A549 treated with CpdA at 1 μM for 4 hours (cell line): ENCODE measurements at places on chromosomes 12 and 14. TPM values are rescaled to one million over a fixed set of nuclear protein-coding genes. Genes with fewer than 3 reads are reported as not detected.

The KLRD1 gene
- not detected in 5 replicates for total RNA-seq

The DNAI7 gene
- 0.07 to 0.36 TPM (median 0.15 TPM) in 5 replicates for total RNA-seq

The KRT77 gene
- total RNA-seq = not detected in 5 replicates

The CABP1 gene
- total RNA-seq = 0.14 to 0.30 TPM (median 0.29 TPM) in 4 of 5 replicates, not detected in the other

The PTPRO gene
- 0.06 to 0.14 TPM in 2 of 5 replicates, not detected in the others for total RNA-seq
